ENCODE measurements at places on chromosomes 7 and 10.

DNA sequence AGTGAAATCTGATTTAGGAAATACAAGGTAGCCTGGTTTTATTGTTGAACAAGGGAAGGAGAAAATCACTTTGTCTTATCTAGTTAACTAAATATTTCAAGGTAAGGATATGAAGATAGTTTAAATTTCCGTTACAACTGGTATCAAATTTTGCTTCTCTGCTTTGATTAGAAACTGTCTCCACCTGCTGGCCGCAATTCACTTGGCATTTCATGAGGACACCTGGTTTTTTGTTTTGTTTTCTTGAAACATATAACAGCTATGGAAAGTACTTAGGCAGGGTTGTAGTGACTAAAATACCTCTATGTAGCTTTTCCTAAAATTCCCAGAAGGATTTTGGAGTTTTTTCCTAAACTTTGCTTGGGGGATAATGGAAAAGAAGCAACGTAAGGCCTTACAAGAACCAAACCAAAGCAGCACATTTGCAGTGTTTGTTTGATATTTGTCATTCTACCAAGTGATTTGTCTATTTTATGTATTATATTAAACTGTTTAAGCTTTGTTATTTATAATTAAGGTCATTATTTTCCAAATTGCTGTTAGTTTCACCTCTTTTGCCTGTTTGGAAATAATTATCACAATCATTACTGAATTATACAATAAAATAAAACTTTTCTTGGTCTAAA lies 73.6 kb downstream of the AHCYL2 start:
- DNase-seq = peak; percentile 75

DNA sequence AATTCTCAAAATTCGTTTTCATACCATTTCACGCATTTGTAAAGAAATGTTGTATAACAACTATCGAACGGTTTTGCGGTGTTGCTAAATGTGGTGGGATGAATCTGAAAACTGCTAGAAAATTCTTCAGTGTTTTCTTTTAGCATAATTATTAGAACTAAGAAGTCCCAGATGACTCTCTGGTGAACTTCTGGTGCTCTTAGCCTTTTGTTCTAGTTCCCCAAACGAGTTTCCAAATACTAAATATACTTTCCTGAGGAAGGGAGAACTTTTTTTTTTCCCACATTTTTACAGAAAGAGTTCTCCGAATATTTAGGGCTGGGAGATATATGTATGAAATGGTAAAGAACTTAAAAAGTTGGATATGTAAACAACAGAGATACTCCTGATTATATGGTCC lies 82.5 kb downstream of the ICA1 start:
- no peak for DNase-seq

- DNase-seq = peak; percentile 92
Observed at GRCh38 chr10:70815504-70816219, at the start of gene SGPL1. TSS of gene SGPL1 (plus strand) at chr10:70815948. CDS start at chr10:70816854, 906 bp downstream.

DNA sequence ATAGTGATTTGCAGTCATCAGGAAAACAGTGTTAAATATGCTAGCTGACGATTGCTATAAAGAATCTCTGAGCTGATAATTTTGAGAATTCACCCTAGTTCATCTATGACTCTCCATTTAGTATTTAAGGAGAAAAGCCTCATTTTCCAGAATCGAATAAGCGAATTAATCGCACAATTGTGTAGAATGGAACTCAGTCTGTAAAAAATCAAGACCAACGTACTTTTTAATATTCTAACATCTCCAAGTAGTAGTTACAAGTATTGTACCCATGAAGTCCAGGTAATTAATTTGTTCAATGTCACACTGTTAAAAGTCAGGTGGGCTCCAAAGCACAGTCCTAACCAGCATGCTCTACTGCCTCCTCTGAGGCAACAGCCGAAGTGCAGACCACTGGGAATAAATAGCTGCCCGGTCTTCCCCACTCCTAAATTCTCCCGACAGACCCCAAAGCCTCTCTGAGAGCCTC lies 380 bp upstream of the AGBL3 start:
- no peak for DNase-seq

DNA sequence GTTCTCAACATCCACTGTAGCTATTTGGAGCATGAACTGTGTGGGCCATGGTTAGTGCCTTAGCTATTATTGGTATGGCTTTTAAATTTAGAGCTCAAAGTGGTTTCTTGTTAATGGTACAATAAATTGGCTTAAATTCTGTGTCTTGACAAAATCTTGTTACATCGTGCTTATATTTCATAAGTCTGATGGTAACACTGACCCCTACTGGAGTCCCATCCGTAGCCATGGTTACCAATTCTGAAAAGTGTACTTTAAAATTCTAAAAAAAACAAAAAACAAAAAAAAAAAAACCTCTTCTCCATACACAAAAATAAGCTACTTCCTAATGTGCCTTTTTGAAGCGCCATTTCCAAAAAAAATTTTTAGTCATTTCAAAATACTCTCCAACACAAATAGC lies 6.4 kb upstream of the RPP30 start:
- no peak for DNase-seq

DNA sequence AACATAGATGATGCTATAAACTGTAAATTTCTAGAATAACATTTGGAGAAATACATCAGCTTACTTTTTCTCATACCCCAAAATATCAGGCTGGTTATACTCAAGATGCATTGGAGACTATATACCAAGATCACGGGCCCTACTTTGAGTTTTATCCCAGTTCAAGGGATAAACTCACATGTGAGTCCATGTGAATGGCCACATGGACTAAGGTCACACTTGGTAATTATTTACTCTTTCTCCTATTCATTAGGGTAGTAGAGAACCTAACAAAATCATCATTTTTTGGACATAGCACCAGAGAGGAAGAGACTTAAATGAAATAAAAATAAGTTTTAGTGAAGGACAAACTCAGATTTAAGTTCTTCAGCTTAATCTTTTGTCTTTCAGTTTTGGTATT lies 93.1 kb upstream of the GATAD1 start:
- no peak for DNase-seq

DNA sequence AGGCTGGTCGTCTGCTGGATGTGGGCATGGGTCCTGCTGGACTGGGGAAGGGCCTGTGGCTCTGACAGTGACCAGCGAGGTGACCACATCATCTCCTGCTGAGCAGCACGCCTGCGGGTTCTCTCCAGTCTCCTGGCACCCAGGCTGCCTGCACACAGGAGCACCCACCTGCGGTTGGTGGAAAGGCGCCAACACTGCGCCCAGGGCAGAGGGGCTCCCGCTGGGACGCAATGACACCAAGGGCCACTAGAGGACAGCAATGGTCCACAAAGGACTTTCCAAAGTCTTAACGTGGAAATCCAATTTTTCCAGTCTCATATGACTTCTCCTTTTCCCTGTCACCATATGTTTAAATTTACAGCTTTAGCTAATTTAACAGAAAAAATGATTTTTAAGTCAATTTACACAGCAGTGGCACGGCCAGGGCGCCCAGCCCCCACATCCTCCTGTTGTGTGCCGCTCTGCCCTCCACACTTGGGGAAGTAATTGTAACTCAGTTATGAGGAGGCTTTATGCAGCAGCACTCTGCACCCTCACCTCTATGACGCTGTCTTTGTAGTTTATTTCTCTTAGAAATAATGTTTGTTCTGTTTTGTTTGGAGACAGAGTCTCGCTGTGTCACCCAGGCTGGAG lies 38.1 kb downstream of the CFAP46 start:
- peak; percentile 75 for DNase-seq
